T-cell (primary cell): ENCODE measurements at places on chromosomes 12 and 14. TPM values are rescaled to one million over a fixed set of nuclear protein-coding genes. Genes with fewer than 3 reads are reported as not detected.
A peak's percentile ranks its signal among the peaks of the same experiment; 100 is the strongest.

ACVRL1 gene
- total RNA-seq, result 0.58 TPM

DNA sequence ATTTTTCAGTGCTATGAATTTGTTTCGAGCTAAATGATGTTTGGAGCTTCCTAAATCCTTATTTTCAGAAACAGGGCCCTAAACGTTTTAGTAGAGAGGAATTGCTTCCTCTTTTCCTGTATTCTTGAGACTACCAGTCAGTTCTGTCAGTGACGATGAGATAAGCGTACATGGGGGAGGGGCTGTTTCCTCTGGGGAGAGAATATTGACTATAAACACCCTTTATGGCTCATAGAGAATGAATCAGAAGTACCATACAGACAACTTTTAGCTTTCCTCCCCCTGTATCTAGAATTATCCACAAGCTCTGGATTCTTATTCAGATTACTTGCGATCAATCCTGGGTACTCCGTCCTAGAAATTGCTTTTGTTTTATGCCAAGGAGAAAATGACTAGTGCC lies 5.1 kb downstream of the TBK1 start:
- peak overlapping the region; percentile 43 for H3K27ac ChIP-seq
- peak; percentile 20 for DNase-seq
- peaks cover 9% of the 10 kb centered on the region for H3K36me3 ChIP-seq

DNA sequence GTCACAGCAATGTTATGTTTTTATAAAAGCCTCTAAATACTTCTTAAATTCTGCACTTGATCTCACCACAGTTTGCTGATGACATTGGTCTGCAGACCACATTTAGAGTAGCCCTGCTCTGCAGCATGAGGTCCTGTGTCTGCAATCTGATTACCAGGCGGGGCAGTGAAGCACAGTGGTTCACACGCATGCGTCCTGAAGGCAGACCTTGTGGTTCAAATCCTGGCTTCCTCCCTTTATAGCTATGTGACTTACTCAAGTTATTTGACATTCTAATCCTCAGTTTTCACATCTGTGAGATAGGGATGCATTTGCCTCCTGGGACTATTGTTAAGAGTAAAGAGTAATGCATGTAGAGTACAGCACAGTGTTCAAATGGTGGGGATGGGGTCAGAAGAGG lies 50.3 kb downstream of the BMAL2 start:
- no peak for DNase-seq
- H3K27ac ChIP-seq, result no peak overlapping the region
- no peaks in the 10 kb centered on the region for H3K4me1 ChIP-seq
- H3K36me3 ChIP-seq, result no peaks in the 10 kb centered on the region

NUBPL gene
- total RNA-seq, result 6.8 TPM

- H3K27ac ChIP-seq, result no peak overlapping the region
- no peak overlapping the region for H3K4me3 ChIP-seq
- H3K27me3 ChIP-seq, result no peaks in the 10 kb centered on the region
- no peaks in the 10 kb centered on the region for H3K36me3 ChIP-seq
- H3K4me1 ChIP-seq, result no peaks in the 10 kb centered on the region
Measured at GRCh38 chr12:75000120-75000519, 209.5 kb downstream of the KCNC2 start.

GRCh38 chr12:79925492-79925891 lies 9.4 kb downstream of the PPP1R12A start:
- no peak overlapping the region for H3K27ac ChIP-seq
- H3K4me1 ChIP-seq, result peaks cover 32% of the 10 kb centered on the region
- H3K36me3 ChIP-seq, result no peaks in the 10 kb centered on the region
- H3K27me3 ChIP-seq, result no peaks in the 10 kb centered on the region
- H3K4me3 ChIP-seq, result no peak overlapping the region
- no peak for DNase-seq

DNA sequence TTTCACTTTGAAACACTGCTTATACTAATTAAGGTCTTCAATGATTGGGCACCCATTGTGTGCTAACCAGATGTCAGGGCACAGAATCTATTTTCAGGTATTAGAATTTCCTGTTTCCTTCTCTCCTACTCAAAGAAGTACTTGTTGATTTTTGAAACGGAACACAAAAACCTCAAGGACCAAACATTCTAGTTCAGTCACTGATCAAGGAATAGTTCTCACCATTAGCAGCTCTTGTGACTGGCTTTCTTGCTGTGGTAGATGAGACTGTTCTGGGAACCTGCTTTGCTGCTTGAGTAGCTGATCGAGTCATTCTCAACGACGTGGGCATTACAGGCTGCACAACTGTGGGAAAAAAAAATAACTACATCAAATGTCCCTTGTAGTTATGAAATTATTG lies 11.0 kb downstream of the DLGAP5 start:
- no peak overlapping the region for H3K4me3 ChIP-seq
- H3K36me3 ChIP-seq, result no peaks in the 10 kb centered on the region
- DNase-seq, result no peak
- no peaks in the 10 kb centered on the region for H3K27me3 ChIP-seq

GALNT8 gene
- 1.7 TPM for total RNA-seq

GPRC5A gene
- total RNA-seq, result 0.28 TPM

- H3K27me3 ChIP-seq, result no peaks in the 10 kb centered on the region
- DNase-seq, result no peak
- no peak overlapping the region for H3K27ac ChIP-seq
- H3K36me3 ChIP-seq, result peaks cover 3% of the 10 kb centered on the region
Measured at GRCh38 chr12:104599272-104600035, 142.7 kb downstream of the CHST11 start.

DNA sequence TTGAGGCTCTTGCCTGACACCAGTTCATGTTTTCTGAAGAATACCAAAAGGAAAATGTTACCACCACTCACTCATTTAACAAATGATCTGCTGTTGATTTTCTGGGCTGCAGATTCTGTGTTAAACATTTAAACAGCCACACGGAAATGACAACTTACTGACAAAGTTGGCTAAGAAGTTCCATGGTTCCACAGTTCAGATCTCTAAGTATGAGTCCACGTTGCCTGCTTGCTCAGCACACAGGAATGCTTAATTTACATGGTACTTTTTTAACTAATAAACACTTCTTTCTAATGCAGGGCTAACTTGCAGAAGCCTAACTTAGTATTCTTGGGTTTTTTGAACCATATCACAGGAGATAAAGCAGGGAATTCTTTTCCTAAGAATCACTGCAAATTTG lies 34.7 kb downstream of the PTGER2 start:
- peaks cover 19% of the 10 kb centered on the region for H3K4me1 ChIP-seq
- no peak overlapping the region for H3K27ac ChIP-seq
- H3K36me3 ChIP-seq, result no peaks in the 10 kb centered on the region
- no peaks in the 10 kb centered on the region for H3K27me3 ChIP-seq
- DNase-seq, result no peak
- H3K4me3 ChIP-seq, result no peak overlapping the region

DNA sequence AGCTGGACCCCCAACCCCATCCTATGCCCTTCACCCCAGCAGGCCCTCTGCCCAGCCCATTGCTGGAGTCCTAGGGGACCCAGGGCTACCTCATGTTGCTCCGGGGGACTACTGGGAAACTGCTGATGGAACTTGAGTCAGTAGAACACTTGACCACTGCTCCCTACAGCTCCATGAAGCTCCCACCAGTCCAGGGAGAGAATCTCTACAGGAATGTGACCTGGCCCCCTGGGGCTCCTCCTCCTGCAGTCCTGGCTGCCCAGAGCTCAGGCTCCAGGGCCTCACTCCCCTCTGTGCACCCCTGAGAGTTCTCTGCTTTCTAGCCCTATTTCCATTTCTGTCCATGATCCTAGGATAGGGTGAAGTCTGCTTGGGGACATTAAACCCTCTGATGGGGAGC lies 10.8 kb upstream of the AQP2 start:
- no peaks in the 10 kb centered on the region for H3K36me3 ChIP-seq
- no peak overlapping the region for H3K27ac ChIP-seq
- H3K4me1 ChIP-seq, result peaks cover 12% of the 10 kb centered on the region
- peaks cover 11% of the 10 kb centered on the region for H3K27me3 ChIP-seq
- no peak overlapping the region for H3K4me3 ChIP-seq
- no peak for DNase-seq

DNA sequence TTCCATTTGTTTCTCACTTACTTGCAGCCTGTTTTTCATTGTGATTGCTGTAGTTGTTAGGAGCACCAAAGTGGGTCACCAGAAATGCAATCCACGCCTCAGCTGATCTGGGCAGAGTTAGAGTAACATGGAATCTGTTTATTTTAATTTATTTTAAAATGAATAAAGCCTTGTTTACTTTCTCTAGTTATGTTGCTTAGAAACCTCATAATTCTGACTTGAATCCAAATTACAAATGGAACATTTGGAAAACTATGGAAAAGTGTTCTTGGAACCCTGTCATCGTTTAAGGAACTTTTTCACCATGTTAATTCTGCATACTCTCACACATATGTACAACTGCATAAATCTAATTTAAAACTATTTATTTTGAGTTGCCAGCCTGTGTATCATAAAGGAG lies 92.2 kb upstream of the DAAM1 start:
- H3K4me1 ChIP-seq, result no peaks in the 10 kb centered on the region
- H3K27me3 ChIP-seq, result peaks cover 8% of the 10 kb centered on the region
- H3K27ac ChIP-seq, result no peak overlapping the region
- no peaks in the 10 kb centered on the region for H3K36me3 ChIP-seq
- DNase-seq, result no peak
- H3K4me3 ChIP-seq, result no peak overlapping the region

DNA sequence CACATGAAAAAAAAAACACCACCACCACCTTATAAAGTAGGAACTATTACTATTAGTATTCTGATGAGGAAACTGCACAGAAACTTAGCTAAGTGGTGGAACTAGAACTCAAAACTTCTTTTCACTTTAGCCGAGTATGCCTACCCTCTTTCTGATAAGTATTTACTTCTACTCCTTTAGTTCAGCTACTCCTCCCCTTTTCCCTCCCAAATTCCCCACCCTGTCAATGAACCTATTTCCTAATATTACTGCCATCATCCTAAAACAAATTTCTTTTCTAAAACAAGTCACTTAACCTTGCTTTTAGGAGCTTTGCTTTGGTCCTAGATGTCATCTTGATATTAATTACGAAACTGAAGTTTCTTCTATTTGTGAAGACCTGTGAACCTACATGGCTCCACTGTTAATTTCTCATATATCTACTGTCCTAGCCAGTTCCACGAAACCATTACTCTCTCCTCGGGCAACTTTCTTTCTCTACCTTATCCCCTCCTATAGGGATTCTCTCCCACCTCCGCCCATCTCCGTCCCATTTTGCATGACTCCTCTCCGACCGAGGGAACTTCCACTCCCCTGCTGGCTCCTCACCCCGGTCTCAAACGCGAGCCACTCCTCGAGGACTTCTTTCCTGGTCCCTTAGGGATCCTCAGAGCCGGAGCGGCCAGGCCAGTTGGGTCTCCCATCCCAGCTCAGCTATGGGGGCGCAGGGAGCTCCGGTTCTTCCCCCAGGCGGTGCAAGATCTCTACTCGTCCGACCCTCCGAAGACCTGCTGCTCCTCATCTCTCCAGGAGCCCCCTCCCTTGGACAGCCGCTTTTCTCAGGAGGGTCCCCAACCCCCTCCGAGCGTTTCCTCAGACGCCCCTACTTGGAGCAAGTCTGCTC lies 1.1 kb downstream of the NUMB start:
- peak overlapping the region; percentile 91 for H3K4me3 ChIP-seq
- peaks cover 15% of the 10 kb centered on the region for H3K4me1 ChIP-seq
- peak; percentile 15 for DNase-seq
- H3K27ac ChIP-seq, result no peak overlapping the region

RNASE1 gene
- 2.3 TPM for total RNA-seq

PTGES3 gene
- 145 TPM for total RNA-seq

GRCh38 chr12:100163416-100164152 lies 20.9 kb upstream of the BLTP3B start:
- DNase-seq, result peak; percentile 67
- peak overlapping the region; percentile 32 for H3K4me3 ChIP-seq
- peaks cover 5% of the 10 kb centered on the region for H3K4me1 ChIP-seq
- H3K36me3 ChIP-seq, result no peaks in the 10 kb centered on the region
- H3K27me3 ChIP-seq, result no peaks in the 10 kb centered on the region
- H3K27ac ChIP-seq, result no peak overlapping the region

GRCh38 chr12:40792792-40793386 lies 100.7 kb downstream of the CNTN1 start:
- H3K27ac ChIP-seq, result no peak overlapping the region
- H3K4me3 ChIP-seq, result no peak overlapping the region
- H3K36me3 ChIP-seq, result no peaks in the 10 kb centered on the region
- no peak for DNase-seq
- H3K4me1 ChIP-seq, result no peaks in the 10 kb centered on the region
